ENCODE measurements at places on chromosomes 12 and 14.

GRCh38 chr12:103774977-103775560 is 66.0 kb downstream of the NT5DC3 start:
- no peak overlapping the region for H3K27ac ChIP-seq
- H3K4me1 ChIP-seq = no peaks in the 10 kb centered on the region
- no peaks in the 10 kb centered on the region for H3K36me3 ChIP-seq
- H3K4me3 ChIP-seq = no peak overlapping the region
- H3K27me3 ChIP-seq = no peaks in the 10 kb centered on the region
- DNase-seq = no peak

- no peaks in the 10 kb centered on the region for H3K4me1 ChIP-seq
- no peaks in the 10 kb centered on the region for H3K36me3 ChIP-seq
- no peaks in the 10 kb centered on the region for H3K27me3 ChIP-seq
- no peak overlapping the region for H3K27ac ChIP-seq
Measured at GRCh38 chr12:23831739-23832138, 117.7 kb downstream of the SOX5 start.

DNA sequence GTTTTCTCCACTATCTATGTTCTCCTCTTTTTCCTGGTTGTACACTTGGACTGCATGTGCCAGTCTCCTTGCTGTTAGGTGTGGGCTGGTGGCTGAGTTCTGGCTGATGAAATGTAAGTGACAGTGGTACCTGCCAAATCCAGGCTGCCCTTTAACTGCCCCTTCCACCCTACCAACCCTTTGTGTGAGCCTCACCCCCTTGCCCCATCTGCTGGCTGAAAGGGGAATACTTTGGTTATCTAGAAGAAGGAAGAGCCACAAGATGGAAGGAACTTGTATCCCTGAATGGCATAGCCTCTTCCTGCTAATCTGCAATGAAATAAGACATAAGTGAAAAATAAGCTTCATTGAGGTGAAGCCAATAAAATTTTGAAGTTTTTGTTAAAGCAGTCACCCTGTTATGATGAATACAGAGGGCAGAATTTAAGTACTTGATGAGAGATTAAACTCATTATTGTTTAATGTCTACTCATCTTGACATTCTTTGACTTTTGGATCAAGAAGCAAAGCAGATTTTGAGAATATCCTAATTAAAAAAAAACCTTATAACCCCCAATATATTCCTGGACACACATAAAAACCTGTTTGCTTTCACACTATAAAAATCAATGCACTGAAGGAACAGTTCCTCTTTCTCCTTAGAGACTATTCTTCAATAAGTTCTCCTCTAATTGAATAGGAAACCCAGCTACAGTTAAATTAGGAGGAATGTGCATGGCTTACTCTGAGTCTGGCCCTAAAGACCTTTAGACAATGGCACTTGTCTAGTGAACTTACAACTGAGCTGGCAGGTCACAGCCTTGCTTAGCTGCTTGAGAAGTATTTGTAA is 262.6 kb upstream of the BTG1 start:
- no peak overlapping the region for H3K4me3 ChIP-seq
- DNase-seq = no peak
- H3K36me3 ChIP-seq = no peaks in the 10 kb centered on the region
- no peak overlapping the region for H3K27ac ChIP-seq

DNA sequence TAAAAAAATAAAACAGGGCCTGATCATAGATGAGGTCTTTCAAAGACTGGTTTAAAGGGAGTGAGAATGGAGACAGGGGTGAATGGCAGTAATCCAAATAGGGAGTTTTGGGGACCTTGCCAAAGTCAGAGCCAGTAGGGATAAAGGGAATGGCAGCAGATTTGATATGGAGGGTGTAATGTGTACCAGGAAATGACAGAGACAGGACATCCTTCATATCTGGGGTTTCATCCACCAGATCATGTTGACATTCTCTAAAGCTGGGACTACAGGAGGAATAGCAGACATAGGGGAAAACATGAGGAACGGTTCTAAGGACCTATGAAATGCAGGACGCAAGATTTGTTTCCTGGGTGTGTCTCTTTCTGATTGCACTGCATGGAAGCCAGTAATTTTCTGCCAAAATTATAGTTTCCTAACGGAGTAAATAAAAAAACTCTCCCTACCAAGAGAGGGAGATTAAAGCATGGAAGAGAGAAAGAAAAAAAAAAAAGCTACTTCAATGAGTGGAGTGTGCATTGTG is 169.9 kb downstream of the PRKD1 start:
- no peak overlapping the region for H3K4me3 ChIP-seq
- no peaks in the 10 kb centered on the region for H3K36me3 ChIP-seq
- H3K27me3 ChIP-seq = no peaks in the 10 kb centered on the region
- no peak overlapping the region for H3K27ac ChIP-seq
- H3K4me1 ChIP-seq = no peaks in the 10 kb centered on the region
- DNase-seq = no peak

- peaks cover 20% of the 10 kb centered on the region for H3K4me1 ChIP-seq
- H3K27ac ChIP-seq = no peak overlapping the region
- no peaks in the 10 kb centered on the region for H3K27me3 ChIP-seq
- DNase-seq = no peak
- no peaks in the 10 kb centered on the region for H3K36me3 ChIP-seq
Measured at GRCh38 chr12:101858361-101858760, 19.0 kb upstream of the DRAM1 start.

GRCh38 chr14:63276492-63277342 is 42.0 kb downstream of the GPHB5 start:
- no peak overlapping the region for H3K27ac ChIP-seq
- no peaks in the 10 kb centered on the region for H3K27me3 ChIP-seq
- peaks cover 21% of the 10 kb centered on the region for H3K4me1 ChIP-seq
- no peak overlapping the region for H3K4me3 ChIP-seq

DNA sequence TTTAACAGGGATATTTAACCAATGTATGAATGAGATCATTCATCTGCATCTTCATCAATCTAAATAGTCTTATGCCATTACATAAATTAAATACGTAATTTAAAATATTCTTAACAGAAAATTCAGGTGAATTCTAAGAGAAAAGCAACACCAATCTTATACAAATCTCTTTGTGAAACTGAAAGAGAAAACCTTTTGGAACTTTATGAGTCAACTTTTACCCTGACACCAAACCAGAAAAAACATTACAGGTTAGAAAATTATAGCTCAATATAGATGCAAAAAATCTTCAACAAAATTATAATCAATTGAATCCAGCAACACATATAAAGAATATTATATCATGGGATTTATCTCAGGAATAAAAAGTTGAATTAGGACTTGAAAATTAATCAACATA is 3.4 kb downstream of the GLIPR1L1 start:
- H3K36me3 ChIP-seq = no peaks in the 10 kb centered on the region
- no peaks in the 10 kb centered on the region for H3K27me3 ChIP-seq
- no peak overlapping the region for H3K4me3 ChIP-seq
- DNase-seq = no peak

GRCh38 chr12:79527473-79527872 is 163.3 kb downstream of the PAWR start:
- H3K36me3 ChIP-seq = no peaks in the 10 kb centered on the region
- no peak overlapping the region for H3K27ac ChIP-seq
- no peak overlapping the region for H3K4me3 ChIP-seq
- no peak for DNase-seq
- no peaks in the 10 kb centered on the region for H3K27me3 ChIP-seq

GRCh38 chr14:73237786-73238423 is 599 bp downstream of the PAPLN start:
- H3K4me3 ChIP-seq = peak overlapping the region; percentile 50
- no peaks in the 10 kb centered on the region for H3K36me3 ChIP-seq
- peaks cover 59% of the 10 kb centered on the region for H3K4me1 ChIP-seq
- H3K27ac ChIP-seq = peak overlapping the region; percentile 46

- DNase-seq = no peak
- H3K4me1 ChIP-seq = peaks cover 27% of the 10 kb centered on the region
- H3K27me3 ChIP-seq = no peaks in the 10 kb centered on the region
- H3K36me3 ChIP-seq = no peaks in the 10 kb centered on the region
Measured at GRCh38 chr12:41188058-41188840, at the start of gene PDZRN4. Gene PDZRN4 (plus strand): TSS chr12:41188320.

DNA sequence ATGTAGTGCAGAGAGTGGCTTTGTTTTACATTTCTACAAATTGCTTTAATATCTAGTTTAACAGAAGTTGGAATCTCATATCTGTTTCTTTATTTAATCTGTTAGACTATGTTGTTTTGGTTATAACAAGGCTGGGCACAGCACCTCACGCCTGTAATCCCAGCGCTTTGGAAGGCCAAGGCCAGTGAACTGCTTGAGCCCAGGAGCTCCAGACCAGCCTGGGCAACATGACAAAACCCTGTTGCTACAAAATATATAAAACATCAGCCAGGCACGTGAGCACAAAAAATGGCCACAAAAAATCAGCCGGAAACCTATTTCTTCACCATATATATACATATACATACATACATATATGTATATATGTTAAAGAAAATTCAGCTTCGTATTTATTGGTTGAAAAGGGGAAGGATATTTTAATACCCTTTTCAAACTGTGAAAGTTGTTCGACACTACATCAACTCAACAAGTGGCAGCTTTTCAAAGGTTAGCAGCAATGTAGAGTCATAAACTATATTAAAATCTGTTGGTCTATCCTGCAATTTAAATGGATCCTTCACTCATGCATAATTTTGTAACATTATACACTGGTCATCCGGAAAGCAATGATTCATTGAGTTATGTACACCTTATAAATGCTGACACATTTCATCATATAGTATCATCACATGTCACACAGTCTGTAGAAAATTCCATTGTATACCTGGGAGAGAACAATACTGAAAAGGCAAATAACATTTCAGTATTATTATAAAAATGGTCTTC is 7.1 kb downstream of the NR2C1 start:
- H3K27me3 ChIP-seq = no peaks in the 10 kb centered on the region
- no peak overlapping the region for H3K4me3 ChIP-seq
- H3K27ac ChIP-seq = no peak overlapping the region
- H3K36me3 ChIP-seq = peaks cover 44% of the 10 kb centered on the region
- H3K4me1 ChIP-seq = peaks cover 7% of the 10 kb centered on the region

DNA sequence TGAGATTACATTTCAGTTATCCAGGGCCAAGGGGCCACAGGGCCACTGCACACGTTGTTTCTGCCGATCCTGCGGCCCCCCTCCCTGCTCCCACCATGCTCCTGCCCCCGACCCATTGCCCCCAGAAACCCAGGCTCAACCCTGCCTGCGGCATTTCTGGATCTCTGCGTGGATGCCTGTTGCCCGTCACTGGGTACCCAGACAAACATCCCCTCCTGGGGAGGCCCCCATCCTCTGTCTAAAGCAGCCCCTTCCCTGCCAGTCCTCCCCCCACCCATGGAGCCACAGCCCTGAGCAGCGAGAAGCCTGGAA is 326.4 kb upstream of the SFSWAP start:
- no peak for DNase-seq
- H3K36me3 ChIP-seq = no peaks in the 10 kb centered on the region
- H3K4me1 ChIP-seq = no peaks in the 10 kb centered on the region
- no peaks in the 10 kb centered on the region for H3K27me3 ChIP-seq
- no peak overlapping the region for H3K27ac ChIP-seq
- no peak overlapping the region for H3K4me3 ChIP-seq

- peak; percentile 69 for DNase-seq
- H3K27me3 ChIP-seq = no peaks in the 10 kb centered on the region
- H3K36me3 ChIP-seq = no peaks in the 10 kb centered on the region
- H3K27ac ChIP-seq = no peak overlapping the region
Measured at GRCh38 chr14:22386924-22387775, 201.9 kb downstream of the DAD1 start.

DNA sequence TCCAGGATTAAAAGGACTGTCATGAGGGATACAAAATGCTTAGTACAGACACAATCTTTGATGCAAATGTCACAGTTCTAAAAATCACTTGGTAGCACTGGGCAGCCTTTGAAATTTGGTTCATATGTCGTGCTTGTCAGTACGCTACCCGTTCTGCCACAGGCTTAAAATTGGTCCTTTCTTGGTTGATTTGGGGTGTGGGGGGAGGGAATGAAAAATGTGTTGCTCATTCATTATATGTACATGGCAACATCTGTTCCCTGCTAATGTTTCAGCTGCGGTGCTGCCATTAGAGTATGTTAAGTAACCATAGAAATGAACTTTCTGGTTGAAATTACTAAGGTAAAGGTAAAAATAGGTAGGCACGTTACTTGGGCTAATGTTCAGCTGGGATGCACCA is 155.4 kb upstream of the ARHGAP5 start:
- peaks cover 4% of the 10 kb centered on the region for H3K4me1 ChIP-seq
- no peaks in the 10 kb centered on the region for H3K36me3 ChIP-seq
- no peak for DNase-seq
- H3K27ac ChIP-seq = no peak overlapping the region
- H3K4me3 ChIP-seq = no peak overlapping the region

DNA sequence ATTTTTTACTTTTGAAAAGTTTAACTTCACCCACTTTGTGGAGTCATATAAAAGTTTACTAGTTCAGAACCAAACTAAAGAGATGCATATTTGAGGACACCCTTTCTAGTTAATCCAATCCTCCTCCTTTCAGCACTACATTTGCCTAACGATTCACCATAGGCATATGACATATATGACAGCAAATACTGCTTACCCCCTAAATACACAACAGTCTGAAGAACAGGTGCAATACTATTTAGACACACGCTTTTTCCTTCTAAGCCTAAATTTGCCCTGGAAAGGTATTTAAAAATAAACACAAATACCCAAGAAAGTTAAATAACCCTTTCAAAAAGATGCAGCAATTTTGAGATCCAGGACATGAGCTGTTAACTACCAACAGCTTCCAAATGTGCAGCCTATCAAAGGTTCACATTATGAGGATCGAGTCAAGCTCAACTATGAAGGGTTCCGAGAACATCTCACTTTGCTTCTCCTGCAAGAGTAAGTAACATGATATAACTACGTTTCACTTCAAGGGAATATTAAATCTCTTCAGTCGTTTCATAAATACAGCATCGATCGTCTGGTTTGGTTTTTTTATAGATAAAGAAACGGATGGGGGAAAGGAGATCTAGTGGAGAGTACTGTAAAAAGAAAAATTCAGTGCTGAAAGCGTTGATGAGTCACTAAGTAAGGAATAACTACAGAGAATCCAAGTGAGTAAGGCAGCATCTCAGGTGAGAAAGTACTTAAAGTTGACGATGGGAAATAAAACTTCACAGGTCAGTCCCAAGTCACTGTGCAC is 677 bp upstream of the AP4S1 start:
- no peak for DNase-seq
- H3K27ac ChIP-seq = peak overlapping the region; percentile 100
- no peaks in the 10 kb centered on the region for H3K36me3 ChIP-seq
- peak overlapping the region; percentile 89 for H3K4me3 ChIP-seq
- H3K27me3 ChIP-seq = no peaks in the 10 kb centered on the region
- peaks cover 49% of the 10 kb centered on the region for H3K4me1 ChIP-seq

- H3K4me3 ChIP-seq = peak overlapping the region; percentile 52
- H3K4me1 ChIP-seq = peaks cover 60% of the 10 kb centered on the region
- no peaks in the 10 kb centered on the region for H3K27me3 ChIP-seq
- no peaks in the 10 kb centered on the region for H3K36me3 ChIP-seq
Measured at GRCh38 chr14:73238424-73238852, 1.1 kb downstream of the PAPLN start.

GRCh38 chr14:83290447-83290846 is 1756.8 kb upstream of the SEL1L start:
- DNase-seq = no peak
- H3K27me3 ChIP-seq = no peaks in the 10 kb centered on the region
- no peak overlapping the region for H3K4me3 ChIP-seq
- H3K4me1 ChIP-seq = no peaks in the 10 kb centered on the region
- no peaks in the 10 kb centered on the region for H3K36me3 ChIP-seq

GRCh38 chr14:105419195-105420091 is at the start of gene MTA1:
Gene MTA1 (plus strand): TSS chr14:105419827. CDS start chr14:105420036, 209 bp downstream.
- DNase-seq = no peak
- H3K27ac ChIP-seq = peak within 1 kb of the TSS; percentile 72
- no peaks in the 10 kb centered on the region for H3K36me3 ChIP-seq
- peak within 1 kb of the TSS; percentile 74 for H3K4me3 ChIP-seq

- H3K27me3 ChIP-seq = no peaks in the 10 kb centered on the region
- H3K36me3 ChIP-seq = no peaks in the 10 kb centered on the region
- DNase-seq = no peak
- peaks cover 15% of the 10 kb centered on the region for H3K4me1 ChIP-seq
- no peak overlapping the region for H3K4me3 ChIP-seq
- no peak overlapping the region for H3K27ac ChIP-seq
Measured at GRCh38 chr14:103508521-103509329, 13.9 kb downstream of the CKB start.

Measured in vagina (tissue), 2 donors.